ENCODE measurements at places on chromosomes 1 and 21.

- DNase-seq: no peak
These were observed 28.3 kb upstream of the PKN2 start for GRCh38 chr1:88655685-88656299.

DNA sequence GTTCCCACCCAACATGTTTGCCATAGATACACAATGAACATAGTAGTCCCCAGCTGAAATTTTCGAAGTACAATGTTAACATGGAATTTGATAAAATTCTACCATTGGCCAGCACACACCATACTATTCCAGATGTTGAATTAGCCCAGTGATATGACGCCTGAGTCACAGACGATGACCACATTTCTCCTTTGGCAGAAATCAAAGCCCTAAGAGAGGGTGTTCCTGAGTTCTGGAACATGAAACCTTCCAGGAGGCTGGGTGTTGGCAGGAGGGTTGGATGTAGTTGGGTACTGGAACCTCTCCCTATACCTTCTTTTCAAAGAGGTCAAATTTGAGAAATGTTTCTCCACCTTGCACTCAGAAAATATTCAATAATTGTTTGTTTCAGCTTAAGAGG is 37.8 kb downstream of the LPAR3 start:
- DNase-seq: no peak

- no peak for DNase-seq
These were observed 38.7 kb upstream of the KCNH1 start for GRCh38 chr1:211172657-211173056.

DNA sequence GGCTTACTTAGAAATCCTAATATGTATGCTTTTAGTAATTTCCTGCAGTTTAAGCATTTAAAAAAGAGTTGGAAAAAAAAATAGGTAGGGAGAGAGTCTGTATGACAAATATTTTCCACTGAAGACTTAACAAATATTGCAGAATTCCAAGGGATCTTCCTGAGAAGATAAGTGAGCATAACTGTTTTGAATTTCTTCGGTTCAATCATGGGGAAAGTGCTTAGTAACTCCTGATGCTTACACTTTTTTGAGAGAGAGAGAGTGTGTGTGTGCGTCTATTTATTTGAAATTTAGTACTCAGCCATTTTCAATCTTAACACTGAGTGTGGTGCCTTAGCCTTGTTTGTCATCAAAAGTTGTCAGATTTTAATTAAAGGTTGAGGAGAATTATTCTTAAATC is 18.5 kb downstream of the SON start:
- DNase-seq: no peak

All from CD4-positive, alpha-beta T cell treated with Interferon gamma for 1 hour (primary cell).